Fibroblast of upper back skin (primary cell): ENCODE measurements at places on chromosomes 16 and 17.

GRCh38 chr17:36937001-36937958 lies at the start of gene LHX1:
LHX1 (plus strand) TSS chr17:36937475; CDS start chr17:36938198, 723 bp downstream.
- no peak for DNase-seq

DNA sequence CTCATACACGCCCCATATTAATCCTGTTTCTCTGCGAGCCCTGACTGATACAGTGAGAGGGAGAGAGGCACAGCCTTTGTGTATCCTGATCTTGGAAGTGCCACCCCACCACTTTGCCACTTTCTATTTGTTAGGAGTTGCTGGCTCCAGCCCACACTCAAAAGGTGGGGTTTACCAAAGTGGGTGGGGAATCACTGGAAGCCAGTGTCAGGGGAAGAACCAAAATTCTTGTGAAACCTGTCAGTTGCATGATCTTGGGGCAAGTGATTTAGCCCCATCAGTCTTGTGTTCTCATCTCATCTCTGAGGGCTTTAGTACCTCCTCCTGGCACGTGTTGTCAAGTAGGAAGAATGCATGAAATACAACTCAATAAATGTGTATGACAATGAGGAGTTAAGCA lies 119.5 kb downstream of the SOX9 start:
- no peak for DNase-seq

DNA sequence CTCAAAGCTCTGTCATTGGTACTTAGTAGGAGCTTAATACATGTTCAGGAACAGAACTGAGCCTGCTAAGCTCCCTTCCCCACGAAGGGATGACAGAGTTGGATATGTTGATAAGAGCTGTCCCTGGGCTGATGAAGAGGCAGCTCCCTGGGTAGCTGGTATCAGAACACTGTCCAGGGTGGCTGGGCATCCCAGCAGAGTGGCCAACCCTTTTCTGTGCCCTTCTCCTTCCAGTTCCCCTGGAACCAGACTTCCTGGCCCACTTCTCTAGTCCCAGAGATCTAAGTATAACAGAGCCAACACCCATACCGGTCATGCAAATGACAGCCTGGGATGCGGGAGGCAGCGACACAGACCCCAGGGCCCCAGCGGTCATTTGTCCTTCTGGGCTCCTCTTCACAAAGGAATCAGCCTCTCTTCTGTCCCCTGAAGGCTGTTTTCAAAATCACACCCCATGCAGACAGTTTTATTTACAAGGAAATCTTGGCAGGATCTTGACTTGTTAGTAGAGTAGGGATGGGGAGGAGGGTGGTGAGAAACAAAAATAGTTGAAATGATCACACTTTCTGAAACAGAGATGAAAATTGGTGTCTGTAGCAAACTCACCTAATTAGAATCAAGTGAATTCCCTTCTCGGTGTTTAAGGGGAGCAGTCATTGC lies 1.4 kb upstream of the RHBDL3 start:
- no peak for DNase-seq

DNA sequence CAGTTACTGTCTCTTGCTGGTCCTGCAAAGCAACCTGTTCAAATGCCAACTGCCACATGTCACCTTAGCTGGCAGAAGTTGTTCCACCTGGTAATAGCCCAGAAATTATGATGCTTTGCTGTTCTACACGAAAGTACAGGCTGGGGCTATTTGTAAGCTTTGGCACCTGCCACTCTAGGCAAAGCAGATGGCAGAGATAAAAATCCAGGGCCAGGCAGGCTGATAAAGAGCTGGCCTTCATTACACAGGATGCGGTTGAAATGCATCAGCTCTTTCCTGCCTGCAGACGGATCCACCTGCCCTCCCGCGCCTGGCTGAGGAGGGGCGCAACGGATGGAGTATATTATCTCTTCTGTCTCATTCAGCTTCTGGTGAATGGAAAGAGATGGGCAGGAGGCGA lies 29.3 kb upstream of the KDM8 start:
- DNase-seq: no peak

- no peak for DNase-seq
These were observed 58.9 kb downstream of the IL21R start for GRCh38 chr16:27460663-27461482.
